ENCODE measurements at places on chromosomes 13 and 19.

GRCh38 chr13:25429466-25429865, 57.7 kb downstream of the ATP8A2 start:
- no peak for DNase-seq

- no peak for DNase-seq
Measured at GRCh38 chr19:42199440-42200115, 17.9 kb downstream of the DEDD2 start.

GRCh38 chr19:30919737-30920136, 429.5 kb downstream of the TSHZ3 start:
- DNase-seq, result no peak

DNA sequence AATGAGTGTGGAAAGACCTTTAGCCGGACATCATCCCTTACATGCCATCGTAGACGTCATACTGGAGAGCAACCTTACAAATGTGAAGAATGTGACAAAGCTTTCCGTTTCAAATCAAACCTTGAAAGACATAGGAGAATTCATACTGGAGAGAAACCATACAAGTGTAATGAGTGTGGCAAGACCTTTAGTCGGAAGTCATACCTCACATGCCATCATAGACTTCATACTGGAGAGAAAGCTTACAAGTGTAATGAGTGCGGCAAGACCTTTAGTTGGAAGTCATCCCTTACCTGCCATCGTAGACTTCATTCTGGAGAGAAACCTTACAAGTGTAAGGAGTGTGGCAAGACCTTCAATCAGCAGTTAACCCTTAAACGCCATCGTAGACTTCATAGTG, 11.7 kb upstream of the ZNF813 start:
- no peak for DNase-seq

DNA sequence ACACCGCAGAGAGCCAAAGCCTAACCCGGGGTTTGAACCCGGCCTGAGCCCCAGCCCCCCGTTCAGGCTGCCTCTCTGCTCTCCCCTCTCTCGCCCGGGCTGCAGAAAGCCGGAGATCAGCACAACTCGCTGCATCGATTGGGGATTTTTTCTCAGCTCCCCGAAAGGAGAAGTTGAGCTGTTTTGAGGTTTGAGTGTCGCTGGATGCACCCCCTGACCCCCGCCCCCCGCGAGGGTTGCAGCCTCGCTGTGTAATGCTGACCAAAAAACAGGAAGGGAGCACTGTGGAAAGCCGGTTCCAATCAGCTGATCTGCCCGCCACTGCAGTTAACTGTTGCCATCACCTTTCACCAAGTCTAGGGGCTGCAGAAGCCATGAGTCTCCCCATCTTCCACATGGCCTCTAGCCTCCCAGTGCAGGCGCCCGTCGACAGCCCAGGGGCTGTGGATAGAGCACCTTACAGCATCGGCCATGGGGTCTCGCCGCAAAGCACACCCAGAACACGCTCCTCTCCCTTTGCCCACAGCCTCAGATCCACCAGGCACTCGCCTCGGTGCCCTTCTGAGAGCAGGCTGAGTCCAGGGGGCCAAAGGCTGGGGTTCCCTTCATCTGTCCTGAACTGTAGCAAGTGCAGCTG, 34.5 kb downstream of the MYO9B start:
- DNase-seq, result no peak

GRCh38 chr19:5954293-5954692, 23.6 kb downstream of the RANBP3 start:
- DNase-seq, result no peak

DNA sequence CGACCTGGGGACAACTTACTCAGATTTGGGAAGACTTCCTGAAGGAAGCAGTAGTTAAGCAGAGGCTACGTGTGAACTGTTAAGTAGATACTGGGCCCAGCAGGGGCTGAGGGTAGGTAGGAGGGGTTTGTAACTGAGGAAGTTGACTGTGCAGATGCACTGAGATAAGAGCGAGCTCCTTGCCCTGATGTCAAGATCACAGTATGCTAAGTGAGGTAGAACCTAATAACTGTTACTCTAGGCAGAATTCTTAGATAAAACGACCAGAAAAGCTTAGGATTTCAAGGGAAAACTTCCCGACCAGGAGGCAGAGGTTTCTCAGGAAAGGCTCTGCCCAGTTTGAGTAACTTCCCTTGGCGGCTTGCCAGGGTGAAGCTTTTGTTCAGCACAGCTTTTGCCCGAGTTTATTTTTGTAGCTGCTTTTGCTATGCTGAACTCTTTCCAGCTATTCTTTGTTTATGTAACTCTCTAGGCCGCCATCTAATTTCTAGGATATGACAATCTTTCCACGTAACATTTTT, 632.1 kb downstream of the DIAPH3 start:
- peak; percentile 61 for DNase-seq
